ENCODE measurements at places on chromosomes 16 and 17. TPM values are rescaled to one million over a fixed set of nuclear protein-coding genes. Genes with fewer than 3 reads are reported as not detected.

DNA sequence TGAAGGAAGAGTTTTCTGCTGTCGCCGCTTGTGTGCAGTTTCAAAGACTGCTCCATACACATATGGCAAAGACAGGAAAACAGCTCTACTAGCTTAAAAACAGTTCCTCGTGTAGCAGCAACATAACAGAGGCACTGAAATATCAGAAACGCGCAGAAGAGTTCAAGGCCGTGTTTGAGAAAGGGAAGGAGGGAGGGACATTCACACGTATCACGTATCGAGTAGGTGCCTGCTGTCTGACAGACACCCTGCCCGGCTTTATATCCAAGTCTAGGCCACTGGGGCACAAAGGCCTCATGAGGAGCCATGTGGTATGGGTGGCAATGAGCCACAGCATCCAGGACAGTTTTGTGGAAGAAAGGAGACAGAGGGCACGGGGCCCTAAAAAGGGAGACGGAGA lies 50.3 kb downstream of the PLXDC1 start:
- H3K27ac ChIP-seq, result no peak overlapping the region
- H3K4me1 ChIP-seq, result peaks cover 40% of the 10 kb centered on the region
- no peaks in the 10 kb centered on the region for H3K36me3 ChIP-seq
- no peak overlapping the region for H3K4me3 ChIP-seq
- no peak for DNase-seq
- H3K27me3 ChIP-seq, result no peaks in the 10 kb centered on the region

DNA sequence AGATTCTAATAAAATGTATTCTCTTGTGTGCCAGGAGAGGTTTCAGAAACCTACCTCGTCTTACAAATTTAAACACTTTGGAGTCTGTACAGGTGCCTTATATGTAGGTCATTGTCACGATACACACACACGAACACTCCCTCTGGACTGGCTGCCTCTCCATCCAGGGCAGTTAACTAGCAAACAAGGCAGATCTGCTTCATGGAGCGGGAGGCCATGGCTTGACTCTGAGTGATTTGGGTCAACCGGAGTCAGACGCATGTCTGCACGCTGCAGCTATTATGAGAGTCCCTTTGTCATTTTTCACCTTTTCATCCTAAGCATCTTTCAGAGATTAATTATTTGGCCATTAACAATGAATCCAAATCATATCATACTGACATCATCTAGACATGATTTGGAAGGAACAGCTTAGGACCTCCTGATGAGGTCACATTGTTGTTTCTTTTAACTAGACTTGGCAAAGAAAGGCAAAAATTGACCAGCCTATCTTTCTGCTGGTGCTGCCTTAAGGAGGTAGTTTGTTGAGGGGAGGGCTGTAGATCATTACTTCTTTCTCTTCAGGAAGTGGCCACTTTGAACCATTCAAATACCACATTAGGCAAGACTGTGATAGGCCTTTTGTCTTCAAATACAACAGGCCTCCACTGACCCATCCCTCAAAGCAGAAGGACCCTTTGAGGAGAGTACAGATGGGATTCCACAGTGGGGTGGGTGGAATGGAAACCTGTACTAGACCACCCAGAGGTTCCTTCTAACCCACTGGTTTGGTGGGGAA lies 58.9 kb downstream of the HLF start:
- H3K4me3 ChIP-seq, result no peak overlapping the region
- no peak for DNase-seq
- H3K27ac ChIP-seq, result no peak overlapping the region

DNA sequence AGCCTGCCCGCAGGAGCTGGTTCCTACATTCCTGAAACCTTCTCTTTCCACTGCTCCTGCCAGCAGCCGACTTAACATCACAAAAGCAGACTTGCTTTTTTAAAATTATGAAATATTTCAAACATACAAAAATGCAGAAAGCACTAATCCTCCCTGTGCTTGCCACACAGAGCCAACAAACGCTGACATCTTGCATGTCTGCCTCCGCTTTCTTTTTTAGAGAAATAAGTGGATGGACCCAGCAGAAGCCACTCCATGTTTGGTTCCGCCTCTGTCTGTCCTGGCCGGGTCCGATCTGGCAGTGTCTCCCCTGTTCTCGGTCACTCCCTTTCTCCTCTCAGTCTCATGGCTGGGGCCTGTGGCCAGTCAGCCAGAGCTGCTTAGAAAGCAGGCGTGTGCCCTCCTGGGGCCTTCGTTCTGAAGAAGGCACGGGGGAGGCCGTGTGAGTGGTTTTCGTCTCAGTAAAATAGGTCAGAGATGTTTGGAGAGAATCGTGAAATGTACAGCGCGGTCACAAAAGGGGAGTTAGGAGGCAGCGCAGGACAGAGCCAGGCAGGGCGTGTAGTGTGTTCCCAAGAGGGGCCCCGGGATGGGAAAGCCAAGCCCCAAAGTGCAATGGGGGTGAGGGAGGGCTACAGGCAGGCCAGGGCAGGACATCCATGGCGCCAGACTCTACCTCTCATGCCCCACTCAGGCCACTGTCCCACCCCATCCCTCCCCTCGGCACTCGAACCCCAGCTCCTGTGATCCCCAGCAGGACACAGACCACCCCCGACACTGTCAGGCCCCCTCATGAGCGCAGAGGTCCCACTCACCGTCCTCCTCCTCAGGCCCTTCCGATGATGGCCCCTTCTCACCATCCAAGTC lies 23.2 kb downstream of the MXRA7 start:
- DNase-seq, result no peak
- H3K27me3 ChIP-seq, result no peaks in the 10 kb centered on the region
- peak overlapping the region; percentile 84 for H3K27ac ChIP-seq
- H3K4me3 ChIP-seq, result no peak overlapping the region

GRCh38 chr17:36779550-36779949 lies 157.7 kb upstream of the LHX1 start:
- no peak for DNase-seq
- no peaks in the 10 kb centered on the region for H3K36me3 ChIP-seq
- H3K4me1 ChIP-seq, result no peaks in the 10 kb centered on the region
- no peaks in the 10 kb centered on the region for H3K27me3 ChIP-seq

DNA sequence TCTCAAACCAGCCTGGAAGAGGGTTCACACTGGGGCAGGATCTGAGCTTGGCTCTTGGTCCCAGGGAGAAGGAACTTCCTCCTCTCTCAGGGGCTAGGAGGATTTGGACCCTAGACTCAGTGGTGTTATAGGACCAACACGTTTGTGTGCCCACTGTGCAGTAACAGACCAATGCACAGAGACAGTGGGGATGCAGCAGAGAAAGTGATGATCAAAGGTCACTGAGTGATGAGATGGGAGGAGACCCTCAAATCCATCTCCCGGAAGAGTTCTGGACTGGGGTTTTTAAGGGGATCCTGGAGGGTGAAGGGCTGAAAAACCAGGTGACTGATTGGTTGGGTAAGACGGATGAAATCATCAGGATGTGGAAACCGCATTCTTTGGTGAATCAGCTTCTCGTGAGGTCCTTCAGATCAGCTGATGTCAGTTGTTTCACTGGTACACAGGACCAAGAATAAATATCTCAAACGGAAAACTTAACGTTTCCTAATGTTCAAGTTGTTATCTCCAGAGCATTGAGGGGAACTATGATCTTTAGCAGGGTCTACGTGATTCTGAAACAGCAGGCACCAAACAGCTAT lies 3.3 kb upstream of the VAC14 start:
- H3K27me3 ChIP-seq, result peaks cover 24% of the 10 kb centered on the region
- H3K27ac ChIP-seq, result no peak overlapping the region
- no peak for DNase-seq
- peaks cover 22% of the 10 kb centered on the region for H3K4me1 ChIP-seq
- H3K4me3 ChIP-seq, result no peak overlapping the region

DNA sequence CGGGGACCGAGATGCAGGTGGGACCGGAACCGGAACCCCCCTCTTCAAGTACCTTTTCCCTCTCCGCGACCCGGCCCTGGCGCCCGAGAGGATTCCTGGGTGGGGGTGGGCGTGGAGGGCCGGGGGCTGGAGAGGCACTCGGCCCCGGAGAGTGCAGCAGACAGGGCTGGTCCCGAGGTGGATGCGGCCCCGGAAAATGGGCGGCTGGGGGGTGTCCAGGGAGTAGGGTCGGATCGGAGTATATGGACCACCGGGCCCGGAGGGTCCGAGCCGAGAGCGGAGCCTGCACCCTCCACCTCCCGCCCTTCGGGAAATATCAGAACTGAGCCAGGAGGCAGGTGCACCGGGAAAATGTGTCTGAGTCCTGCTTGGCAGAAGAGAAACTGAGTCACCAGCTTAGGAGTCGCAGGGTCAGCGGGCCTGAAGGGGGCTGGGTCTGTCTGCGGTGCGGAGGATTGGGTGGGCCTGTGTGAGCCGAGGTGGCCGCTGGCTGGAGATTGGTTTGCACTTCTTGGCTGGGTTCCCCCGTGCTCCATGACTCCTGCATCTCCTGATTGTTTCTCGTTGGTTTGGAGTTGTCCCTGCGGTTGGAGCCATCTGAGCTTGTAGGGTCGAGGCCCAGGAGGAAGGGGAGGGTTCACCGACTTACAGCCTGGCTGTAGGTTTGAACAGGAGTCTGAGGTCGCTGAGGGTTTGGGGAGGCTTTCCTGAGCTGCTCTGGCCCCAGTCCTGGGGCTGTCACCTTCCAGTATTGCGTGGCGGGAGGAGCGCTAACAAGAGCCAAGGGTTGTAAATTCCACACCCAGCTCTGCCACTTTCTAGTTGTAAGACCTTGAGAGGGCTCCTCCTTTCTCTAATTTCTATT lies 518 bp downstream of the SH2B1 start:
- peak; percentile 63 for DNase-seq
- peak overlapping the region; percentile 86 for H3K4me3 ChIP-seq
- peaks cover 33% of the 10 kb centered on the region for H3K36me3 ChIP-seq
- H3K27ac ChIP-seq, result peak overlapping the region; percentile 94
- no peaks in the 10 kb centered on the region for H3K27me3 ChIP-seq

GRCh38 chr16:56164636-56165035 lies 26.7 kb upstream of the GNAO1 start:
- H3K27me3 ChIP-seq, result no peaks in the 10 kb centered on the region
- no peaks in the 10 kb centered on the region for H3K4me1 ChIP-seq
- H3K27ac ChIP-seq, result no peak overlapping the region
- no peaks in the 10 kb centered on the region for H3K36me3 ChIP-seq
- no peak for DNase-seq
- no peak overlapping the region for H3K4me3 ChIP-seq

DNA sequence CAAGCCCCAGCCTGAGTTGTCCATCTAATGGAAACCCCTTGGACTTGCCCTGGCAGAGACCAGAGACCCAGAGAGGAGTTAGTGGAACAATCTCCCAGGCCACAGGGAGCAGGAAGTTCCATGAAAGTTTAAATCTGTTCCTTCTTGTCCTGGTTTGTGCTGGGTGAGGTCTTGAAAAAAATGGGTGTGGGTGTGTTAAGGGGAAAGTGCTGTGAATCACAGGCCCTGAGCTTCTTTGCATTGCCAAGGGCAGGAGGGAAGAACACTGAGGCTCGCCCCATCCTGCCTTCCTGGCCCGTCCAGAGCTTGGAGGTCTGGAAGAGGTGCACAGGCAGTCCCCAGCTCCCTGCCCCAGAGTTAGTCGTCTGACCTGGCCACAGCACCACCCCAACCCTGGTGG lies 2.3 kb downstream of the ADORA2B start:
- peak; percentile 27 for DNase-seq
- peaks cover 36% of the 10 kb centered on the region for H3K27me3 ChIP-seq
- peaks cover 42% of the 10 kb centered on the region for H3K4me1 ChIP-seq
- no peaks in the 10 kb centered on the region for H3K36me3 ChIP-seq
- H3K27ac ChIP-seq, result no peak overlapping the region

- H3K36me3 ChIP-seq, result no peaks in the 10 kb centered on the region
- no peak overlapping the region for H3K27ac ChIP-seq
- peaks cover 34% of the 10 kb centered on the region for H3K27me3 ChIP-seq
- no peaks in the 10 kb centered on the region for H3K4me1 ChIP-seq
- peak; percentile 56 for DNase-seq
Measured at GRCh38 chr16:71311553-71312158, 22.5 kb upstream of the CMTR2 start.

DNA sequence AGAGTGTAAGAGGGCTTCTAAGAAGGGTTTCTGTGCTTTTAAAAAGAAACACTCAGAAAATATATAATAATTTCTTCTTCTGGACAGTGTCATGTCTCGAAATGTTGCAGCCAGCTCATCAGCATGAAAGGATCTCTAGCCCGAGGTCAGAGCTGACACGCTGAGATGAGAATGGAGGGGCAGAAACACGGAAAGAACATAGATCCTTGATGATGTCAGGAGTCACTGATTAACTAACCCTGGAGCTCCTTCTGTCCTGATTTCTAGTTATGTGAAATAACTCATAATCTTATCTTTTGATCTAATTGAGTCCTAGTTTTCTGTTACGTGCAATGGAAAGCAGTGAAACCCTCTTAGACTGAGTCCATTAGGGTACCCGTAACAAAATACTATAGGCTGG lies 10.3 kb upstream of the TOX3 start:
- peak; percentile 42 for DNase-seq
- H3K4me3 ChIP-seq, result no peak overlapping the region
- peaks cover 11% of the 10 kb centered on the region for H3K4me1 ChIP-seq

GRCh38 chr17:43170766-43171585 lies at the start of gene NBR1:
Gene NBR1, plus strand, starts transcription at chr17:43171214. Its CDS starts 4,586 bp downstream, at chr17:43175800.
- H3K4me3 ChIP-seq, result peak within 1 kb of the TSS; percentile 65
- H3K36me3 ChIP-seq, result peaks cover 12% of the 10 kb centered on the region
- H3K27ac ChIP-seq, result peak within 1 kb of the TSS; percentile 95
- peak; percentile 97 for DNase-seq
- no peaks in the 10 kb centered on the region for H3K27me3 ChIP-seq

GRCh38 chr16:17417740-17418139 lies 53.0 kb downstream of the XYLT1 start:
- H3K27me3 ChIP-seq, result no peaks in the 10 kb centered on the region
- no peak for DNase-seq
- peaks cover 19% of the 10 kb centered on the region for H3K4me1 ChIP-seq
- H3K4me3 ChIP-seq, result no peak overlapping the region
- no peaks in the 10 kb centered on the region for H3K36me3 ChIP-seq
- no peak overlapping the region for H3K27ac ChIP-seq

GRCh38 chr16:1089822-1090619 lies 6.0 kb downstream of the C1QTNF8 start:
- peak; percentile 93 for DNase-seq
- peaks cover 37% of the 10 kb centered on the region for H3K4me1 ChIP-seq
- H3K27me3 ChIP-seq, result peaks cover 9% of the 10 kb centered on the region
- H3K27ac ChIP-seq, result peak overlapping the region; percentile 10
- H3K36me3 ChIP-seq, result no peaks in the 10 kb centered on the region

Gene KRT222
- total RNA-seq, result not detected

Gene KCNJ12
- 10.5 TPM for total RNA-seq

Gene CCL17
- total RNA-seq, result not detected

Gene OTOA
- not detected for total RNA-seq

Gene CD300A
- total RNA-seq, result not detected

Gene SLFN12L
- 4.0 TPM for total RNA-seq

Gene OR1A1
- not detected for total RNA-seq

Gene SYNGR3
- not detected for total RNA-seq

Gene CRHR1
- not detected for total RNA-seq

Gene LGALS9
- total RNA-seq, result 71.0 TPM
